ENCODE measurements at places on chromosomes 3 and 15.

DNA sequence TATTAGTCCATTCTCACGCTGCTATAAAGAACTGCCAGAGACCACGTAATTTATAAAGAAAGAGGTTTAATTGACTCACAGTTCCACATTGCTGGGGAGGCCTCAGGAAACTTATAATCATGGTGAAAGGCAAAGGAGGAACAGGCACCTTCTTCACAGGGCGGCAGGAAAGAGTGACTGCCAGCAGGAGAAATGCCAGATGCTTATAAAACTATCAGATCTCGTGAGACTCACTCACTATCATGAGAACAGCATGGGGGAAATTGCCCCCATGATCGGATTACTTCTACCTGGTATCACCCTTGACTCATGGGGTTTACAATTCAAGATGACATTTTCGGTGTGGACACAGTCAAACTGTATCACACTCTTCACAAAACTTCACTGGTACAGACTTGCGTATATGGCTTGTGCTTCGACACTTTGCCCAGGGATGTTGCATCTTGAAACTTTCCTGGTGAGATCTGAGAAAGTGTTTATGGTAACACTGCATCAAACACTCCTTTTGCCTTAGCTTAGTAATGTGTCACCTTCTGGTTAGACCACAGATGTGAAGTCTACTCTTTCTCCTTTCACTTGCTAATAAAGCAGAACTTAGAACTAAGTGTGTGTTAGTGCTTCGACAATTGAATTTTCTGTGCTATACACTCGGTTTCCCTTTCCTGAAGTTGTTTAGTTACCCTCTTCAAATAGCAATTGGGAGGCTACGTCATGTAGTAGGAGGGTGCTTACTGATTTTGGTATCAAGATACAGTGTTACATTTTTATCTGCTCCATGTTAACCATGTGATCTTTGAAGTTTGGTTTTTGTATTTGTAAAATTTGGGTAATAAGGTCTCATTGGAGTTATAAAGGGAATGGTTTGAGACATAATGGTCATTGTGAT lies 185.7 kb downstream of the LPP start:
- DNase-seq, result no peak

- DNase-seq, result peak; percentile 49
Observed at GRCh38 chr3:173932624-173933023, 535.1 kb downstream of the NLGN1 start.

DNA sequence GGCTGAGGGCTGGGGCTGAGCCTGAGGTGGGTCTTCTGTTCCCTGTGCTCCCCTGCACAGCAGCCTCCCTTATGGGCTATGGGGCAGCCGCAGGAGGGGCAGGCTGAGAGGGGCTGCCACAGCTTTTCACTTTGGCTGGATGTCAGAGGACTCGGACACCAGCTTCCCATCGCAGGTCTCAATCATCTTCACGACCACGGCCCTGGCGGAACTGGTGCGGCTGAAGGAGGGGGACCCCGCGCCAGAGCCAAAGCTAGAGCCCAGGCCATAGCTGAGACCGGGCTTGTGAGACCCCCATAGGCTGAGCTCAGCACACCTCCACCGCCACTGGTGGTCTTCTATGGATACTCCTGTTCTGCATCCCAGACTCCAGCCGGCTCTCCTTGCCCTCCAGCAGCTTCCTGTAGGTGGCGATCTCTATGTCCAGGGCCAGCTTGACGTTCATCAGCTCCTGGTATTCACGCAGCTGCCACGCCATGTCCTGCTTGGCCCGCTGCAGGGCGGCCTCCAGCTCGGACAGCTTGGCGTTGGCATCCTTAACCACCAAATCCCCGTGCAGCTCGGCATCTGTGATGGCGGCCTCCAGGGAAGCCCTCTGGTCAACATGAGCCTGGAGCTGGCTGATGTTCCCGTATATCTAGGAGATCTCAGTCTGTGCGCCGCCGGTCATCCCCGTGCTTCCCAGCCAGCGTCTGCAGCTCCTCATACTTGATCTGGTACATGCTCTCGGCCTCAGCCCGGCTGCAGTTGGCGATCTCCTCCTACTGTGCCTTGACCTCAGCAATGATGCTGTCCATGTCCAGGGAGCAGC lies 181.7 kb upstream of the SYNPR start:
- DNase-seq, result no peak

DNA sequence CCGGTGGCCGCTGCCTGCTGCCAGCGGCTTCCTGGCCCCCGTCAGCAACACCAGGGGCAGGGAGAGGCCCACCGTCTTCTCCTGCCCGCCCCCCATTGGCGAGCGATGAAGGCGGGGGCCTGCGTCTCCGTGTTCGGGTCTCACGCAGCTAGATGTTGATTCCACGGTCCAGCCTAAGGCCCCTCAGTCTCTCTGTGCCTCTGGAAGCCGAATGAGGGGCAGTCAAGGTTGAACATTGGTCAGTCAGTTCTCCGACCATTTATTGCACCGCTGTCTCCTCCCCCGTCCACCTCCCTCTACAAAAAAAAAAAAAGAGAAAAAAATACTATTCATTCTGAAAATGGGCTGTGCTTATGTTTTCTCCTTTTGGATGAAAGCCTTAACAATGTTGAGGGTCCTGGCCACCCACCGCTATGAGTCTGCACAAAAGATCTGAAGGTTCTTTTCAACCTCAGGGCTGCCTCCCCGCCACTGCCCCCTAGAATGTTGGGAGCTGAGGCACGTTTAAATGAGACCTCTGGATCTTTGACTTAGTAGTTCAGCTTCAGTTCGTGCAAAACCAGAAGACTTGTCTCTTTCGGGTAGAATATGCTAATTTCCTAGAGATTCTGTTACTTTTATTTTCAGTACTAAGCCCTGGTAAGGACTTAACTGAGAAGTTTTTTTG lies 736 bp downstream of the IREB2 start:
- DNase-seq, result no peak

- no peak for DNase-seq
Observed at GRCh38 chr15:67175643-67176071, 78.8 kb downstream of the AAGAB start.

GRCh38 chr3:170746175-170746942 lies 123.6 kb downstream of the RPL22L1 start:
- DNase-seq, result no peak

GRCh38 chr3:104149154-104149553 lies 1217.6 kb upstream of the ALCAM start:
- DNase-seq, result no peak

DNA sequence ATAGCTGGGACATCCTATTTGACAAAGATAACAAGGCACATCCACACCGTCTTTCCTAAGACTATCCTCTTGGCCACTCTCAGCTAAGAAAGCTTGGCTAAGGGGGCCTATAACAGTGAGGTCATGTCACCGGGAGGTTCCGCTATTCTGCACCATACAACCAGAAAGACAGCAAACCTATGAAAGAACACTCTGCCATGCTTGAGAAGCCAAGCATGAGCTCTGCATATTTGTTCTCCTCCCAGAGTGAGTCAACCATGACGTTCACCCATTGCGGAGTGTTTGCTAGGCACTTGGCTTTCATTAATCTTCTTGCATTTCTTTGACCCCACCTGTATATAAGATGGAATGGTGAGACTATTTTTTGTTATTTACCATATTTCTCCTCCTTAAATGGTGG lies 141.2 kb downstream of the GMNC start:
- no peak for DNase-seq

- DNase-seq, result no peak
Observed at GRCh38 chr3:189781415-189781814, 150.2 kb downstream of the TP63 start.

DNA sequence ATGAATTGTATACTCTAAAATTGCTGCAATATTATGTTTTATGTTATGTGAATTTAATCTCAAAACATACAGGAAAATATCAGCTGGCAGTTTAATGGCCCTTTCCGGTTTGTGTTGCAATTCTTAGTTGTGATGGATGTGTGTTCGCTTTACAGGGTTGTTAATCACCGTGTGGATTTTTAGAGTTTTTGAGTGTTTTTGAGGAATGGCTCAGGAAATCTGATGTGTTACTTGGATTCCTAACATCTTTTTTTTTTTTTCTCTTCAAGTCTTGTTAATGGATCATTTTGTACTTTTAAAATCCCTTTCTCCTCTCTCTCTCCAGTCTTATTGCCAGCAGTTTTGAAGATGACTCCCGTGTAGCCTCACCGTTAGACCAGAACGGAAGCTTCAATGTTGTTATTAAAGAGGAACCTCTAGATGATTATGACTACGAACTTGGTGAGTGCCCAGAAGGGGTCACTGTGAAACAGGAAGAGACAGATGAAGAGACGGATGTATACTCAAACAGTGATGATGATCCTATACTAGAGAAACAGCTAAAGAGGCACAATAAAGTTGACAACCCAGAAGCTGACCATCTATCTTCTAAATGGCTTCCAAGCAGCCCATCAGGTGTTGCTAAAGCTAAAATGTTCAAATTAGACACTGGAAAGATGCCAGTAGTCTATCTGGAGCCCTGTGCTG lies 35.7 kb downstream of the MGA start:
- peak; percentile 53 for DNase-seq

- DNase-seq, result no peak
Observed at GRCh38 chr3:16741890-16742289, 136.7 kb upstream of the DAZL start.

DNA sequence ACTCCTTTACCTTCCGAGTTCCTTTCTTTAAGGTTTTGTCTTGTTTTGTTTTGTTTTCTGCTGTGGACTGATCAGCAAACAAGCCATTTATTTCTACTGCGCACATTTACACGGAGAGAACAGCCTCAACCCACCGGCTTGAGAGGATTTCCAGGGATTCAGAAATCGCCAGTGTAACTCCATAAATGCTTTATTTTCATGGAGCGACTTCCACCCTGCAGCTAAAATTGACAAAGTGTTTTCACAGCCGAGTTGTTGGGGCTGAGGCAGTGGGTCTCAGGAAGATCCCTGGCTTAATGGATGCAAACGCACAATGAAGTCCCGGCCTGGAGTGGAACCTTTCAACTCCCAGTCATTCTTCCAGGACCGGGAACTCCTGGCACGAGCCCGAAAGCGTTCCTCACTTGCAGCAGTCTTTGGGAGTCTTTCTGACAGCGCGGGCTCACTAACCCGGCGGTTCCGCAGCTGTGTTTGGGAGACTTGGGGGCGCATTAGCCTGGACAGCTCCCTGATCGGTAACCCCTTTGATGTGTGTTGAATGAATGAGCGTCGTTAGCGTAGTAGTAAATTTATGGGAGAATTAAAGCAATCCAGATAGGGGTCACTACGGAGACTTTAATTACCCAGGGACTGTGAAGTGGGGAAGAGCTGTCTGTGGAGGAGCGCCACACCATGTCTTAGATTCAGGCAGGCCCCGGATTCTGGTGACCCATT lies 785 bp upstream of the MYRIP start:
- DNase-seq, result no peak

DNA sequence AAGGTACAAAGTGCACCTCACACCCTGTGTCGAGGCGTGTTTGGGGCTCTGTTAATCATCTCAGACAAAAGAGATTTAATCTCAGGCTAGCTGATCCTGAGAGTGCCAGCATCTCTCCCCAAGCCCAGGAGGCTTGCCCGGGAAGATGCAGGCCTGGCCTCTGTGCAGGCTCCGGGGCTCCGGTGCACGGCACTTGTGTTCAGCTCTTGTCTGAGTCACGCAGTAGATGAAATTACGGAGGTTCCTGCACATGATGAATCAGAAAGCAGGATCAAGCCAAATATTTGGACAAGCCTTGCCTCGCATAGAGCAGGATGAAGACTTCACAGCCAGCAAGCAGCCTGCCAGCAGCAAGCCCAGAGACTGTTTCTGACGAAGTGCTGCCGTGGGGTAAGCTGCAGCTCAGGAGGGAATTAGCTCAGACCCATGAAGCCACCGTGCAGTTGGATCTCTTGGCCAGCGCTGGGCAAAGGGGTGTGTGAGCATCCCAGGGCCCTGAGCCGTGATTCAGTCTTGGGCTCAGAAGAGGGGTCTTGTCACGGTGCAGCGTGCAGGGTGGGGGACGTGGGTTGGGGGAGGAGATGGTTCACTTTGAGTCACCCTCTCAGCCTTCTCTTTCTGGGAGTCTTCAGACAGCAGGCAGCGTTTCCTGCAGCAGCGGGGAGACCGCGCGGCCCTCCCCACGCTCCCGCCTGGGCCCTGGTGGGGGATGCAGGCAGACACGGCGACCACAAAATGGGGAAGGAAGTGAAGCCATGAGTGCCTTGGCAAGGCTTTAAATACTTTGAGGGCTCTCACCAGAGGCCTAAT lies 89.2 kb upstream of the MEF2A start:
- no peak for DNase-seq

GRCh38 chr15:99143655-99144610 lies 39.1 kb downstream of the SYNM start:
- no peak for DNase-seq

- DNase-seq, result no peak
Observed at GRCh38 chr3:101898752-101899169, 49.4 kb downstream of the NFKBIZ start.

DNA sequence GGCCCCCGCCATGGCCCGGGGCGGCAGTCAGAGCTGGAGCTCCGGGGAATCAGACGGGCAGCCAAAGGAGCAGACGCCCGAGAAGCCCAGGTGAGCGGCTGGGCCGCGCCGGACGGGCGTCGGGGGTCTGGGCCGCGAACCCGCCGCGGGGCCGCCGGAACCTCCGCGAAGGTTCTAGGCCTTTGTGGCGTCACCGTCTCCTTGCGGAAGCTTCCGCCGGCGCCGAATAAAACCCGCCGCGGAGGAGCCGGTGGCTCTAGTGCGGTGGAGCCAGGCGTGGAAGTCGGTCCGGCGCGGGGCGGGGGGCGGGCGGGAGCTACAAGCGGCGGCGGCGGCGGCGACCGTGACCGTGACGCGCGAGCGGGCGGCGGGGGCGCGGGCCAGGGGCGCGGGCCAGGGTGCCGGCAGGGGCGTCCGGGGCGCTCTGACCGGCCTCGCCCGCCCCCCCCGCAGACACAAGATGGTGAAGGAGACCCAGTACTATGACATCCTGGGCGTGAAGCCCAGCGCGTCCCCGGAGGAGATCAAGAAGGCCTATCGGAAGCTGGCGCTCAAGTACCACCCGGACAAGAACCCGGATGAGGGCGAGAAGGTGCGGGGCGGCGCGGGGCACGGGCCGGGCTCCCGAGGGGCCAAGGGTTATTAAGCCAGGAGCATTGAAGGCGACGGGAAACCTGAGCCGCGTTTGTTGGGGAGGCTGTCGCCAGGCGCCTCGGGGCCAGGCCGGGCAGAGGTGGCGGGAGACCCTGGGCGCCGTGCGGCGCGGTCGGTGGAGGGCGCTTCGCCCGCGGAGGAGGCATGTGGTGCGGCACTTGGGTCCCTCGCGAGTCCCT lies at the start of gene DNAJA4:
Gene DNAJA4 (plus strand): TSS at position 259 of the 833 bp plus-strand sequence. CDS start 202 bp downstream, at position 461.
- DNase-seq, result no peak

GRCh38 chr3:11949351-11949750 lies 54.8 kb upstream of the SYN2 start:
- DNase-seq, result no peak

DNA sequence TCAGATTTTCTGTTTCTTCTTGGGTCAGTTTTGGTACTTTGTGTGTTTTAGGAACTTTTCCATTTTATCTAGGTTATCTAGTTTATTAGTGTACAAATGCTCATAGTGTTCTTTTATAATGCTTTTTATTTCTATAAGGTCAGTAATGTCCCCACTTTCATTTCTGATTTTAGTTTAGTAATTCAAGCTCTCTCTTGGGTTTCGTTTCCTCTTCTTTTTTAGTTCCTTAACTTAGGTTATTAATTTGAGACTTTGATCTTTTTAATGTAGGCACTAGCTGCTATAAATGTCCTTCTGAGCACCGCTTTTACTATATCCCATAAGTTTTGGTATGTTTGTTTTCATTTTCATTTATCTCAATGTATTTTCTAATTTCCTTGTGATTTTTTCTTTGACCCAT lies 27.0 kb upstream of the CD200R1L start:
- DNase-seq, result no peak
